ENCODE measurements at places on chromosomes 13 and 19.

DNA sequence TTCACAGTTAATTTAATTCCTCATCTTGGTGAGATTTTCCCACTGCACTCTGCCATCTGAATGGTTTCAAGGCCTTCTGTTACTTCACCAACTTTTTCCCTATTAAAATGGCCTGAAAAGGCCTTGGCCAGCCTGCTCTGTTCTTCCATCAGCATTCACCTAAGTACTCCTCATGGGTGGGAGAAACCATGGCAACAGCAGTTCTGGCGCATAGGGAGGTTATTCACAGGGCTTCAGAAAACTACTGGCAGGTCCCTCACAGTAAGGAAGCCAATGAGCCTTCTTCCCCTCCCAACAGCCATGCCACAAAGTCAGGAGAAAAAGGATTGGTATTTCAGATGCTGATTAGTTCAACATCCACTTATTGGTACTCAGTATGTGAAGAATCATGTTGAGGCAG lies 17.2 kb upstream of the GJB2 start:
- no peak for DNase-seq

- no peak for DNase-seq
These were observed 1068.1 kb upstream of the PCDH20 start for GRCh38 chr13:62483774-62484173.

GRCh38 chr13:112255550-112256120 lies 120.5 kb upstream of the SPACA7 start:
- DNase-seq, result no peak

- no peak for DNase-seq
These were observed 19.3 kb upstream of the DOCK9 start for GRCh38 chr13:98997011-98997730.

Data from DMS79 treated with DMSO at 0.1 percent for 48 hours (cell line).